ENCODE measurements at places on chromosomes 6 and 20. TPM values are rescaled to one million over a fixed set of nuclear protein-coding genes. Genes with fewer than 3 reads are reported as not detected.

DNA sequence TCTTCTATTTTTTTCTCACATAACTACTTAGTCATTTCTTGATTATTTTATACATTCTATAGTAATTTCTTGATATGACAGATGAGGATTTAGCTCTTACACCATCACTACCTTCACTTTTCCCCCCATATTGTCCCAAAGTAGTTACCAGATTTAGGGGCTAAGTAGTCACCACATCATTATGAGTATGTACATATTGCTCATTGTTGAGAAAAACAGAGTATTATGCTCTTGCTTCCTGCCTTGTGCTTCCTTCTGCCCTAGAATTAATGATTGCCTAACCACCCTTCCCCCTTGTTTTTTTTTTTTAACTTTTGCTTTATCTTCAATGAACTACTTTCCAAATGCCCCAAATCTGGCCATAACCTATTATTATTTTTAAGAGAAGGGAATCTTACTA is 6.8 kb upstream of the HLA-B start:
- no peak for DNase-seq

DNA sequence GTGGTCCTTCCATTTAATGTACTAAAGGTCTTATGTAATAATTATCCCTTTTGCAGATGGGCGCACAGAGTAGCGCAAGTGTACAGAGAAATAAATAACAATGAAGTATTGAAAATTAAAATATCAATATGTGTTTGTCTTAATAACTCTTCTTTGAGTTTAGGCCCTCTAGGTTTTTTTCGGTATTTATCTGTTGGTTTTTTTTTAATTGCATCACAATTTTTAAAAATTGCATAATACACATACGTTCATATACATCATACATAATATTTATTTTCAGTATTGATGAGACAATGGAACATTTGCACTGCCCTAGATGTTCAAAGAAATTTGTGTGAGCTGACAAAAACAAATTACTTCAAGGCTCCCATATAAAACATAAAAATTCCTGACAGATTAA is 15.1 kb downstream of the ADGRB3 start:
- DNase-seq = no peak

Gene KATNA1
- total RNA-seq = 8.5 TPM

Gene SMIM28
- total RNA-seq = not detected

Gene PPIL6
- 2.6 TPM for total RNA-seq

Gene COL9A3
- total RNA-seq = 3.6 TPM

Gene VWA7
- 18.5 TPM for total RNA-seq
